ENCODE measurements at places on chromosomes 5 and 9.

- no peak for DNase-seq
Observed at GRCh38 chr5:137727623-137728022, 8.3 kb downstream of the KLHL3 start.

DNA sequence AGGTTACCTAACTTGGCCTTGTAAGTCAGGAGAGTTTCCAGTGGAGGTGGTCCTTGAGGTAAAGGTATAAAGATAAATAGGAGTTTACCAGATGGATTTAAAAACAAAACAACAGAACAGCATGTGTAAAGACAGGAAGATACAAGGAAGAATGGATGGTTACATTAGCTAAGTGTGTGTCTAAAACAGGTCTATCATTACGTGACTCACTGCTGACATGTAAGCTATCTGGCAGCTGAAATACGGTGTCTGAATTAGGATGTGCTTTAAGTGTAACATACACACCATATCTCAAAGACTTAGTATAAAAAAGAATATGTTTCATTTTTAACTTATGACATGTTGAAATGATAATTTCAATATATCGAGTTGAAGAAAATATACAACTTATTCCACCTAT lies 405.1 kb upstream of the ADAMTSL1 start:
- no peak for DNase-seq

DNA sequence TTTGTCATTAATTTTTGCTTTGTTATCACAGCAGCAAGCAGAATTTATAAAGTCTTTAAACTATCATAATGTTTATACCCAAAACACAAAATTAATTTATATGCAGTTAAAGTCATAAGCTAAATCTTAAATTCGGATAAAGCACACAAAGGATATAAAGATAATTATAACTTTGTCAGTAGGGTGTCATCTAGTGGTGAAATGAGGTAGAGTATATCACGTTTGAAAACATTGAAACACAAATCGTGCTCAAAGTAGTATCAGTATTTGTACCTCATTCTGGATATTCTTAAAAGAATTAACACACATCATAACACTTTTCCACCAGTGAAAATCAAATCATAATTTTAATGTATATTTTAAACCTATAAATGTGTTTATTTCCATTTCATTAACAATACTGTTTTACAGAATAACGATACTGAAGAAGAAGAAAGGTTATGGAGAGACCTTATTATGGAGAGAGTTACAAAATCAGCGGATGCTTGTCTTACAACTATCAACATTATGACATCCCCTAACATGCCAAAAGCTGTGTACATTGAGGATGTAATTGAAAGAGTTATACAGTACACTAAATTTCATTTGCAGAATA lies 129.5 kb downstream of the NIPBL start:
- no peak for DNase-seq

DNA sequence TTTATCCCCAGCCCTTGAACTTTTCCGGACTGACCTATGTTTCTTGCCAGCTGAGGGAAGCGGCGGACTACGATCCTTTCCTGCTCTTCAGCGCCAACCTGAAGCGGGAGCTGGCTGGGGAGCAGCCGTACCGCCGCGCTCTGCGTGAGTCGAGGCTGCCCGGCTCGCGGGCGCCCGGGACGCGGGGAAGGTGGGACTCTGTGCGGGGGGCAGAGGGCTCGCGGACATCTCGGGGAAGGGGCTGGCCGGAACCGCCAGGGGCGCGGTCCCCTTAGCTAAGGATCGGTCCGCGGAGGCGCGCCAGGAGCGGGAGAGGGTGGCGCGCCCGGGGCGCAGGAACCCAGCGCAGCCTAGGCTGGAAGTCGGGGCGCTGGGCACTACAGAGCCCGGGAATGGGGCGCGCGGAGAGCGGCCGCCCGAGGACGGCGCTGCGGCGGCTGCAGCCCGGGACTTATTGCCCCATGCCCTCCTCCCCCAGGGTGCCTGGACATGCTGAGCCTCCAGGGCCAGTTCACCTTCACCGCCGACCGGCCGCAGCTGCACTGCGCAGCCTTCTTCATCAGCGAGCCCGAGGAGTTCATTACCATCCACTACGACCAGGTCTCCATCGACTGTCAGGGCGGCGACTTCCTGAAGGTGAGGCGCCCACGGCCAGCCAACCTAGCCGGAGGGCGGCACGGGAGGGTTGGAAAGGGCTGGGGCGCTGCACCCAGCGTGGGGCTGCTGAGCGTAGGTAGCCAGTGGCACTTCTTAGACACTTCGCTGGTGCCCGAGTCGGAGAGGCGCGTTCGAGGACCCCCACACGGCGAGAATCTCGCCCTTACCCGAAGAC lies 922 bp downstream of the CRHBP start:
- no peak for DNase-seq

- DNase-seq: no peak
Observed at GRCh38 chr9:104386013-104386412, 118.0 kb upstream of the OR13F1 start.

DNA sequence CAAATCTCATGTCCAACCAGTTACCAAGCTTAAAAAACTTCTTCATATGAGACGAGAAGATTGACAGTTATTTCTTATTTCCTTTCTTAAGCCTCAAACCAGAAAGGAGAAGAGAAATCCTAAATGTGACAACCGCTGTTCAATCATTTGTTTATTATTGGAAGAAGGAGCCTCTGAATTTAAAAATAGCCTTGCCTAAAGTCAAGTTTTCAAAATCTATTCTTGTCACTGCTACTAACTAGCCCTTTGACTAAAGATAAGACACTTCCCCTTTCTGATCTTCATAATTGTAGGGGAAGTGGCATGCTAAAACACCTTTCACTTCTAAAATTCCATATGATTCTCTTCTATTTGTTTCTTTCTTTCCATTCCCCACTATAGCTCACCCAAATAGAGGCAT lies 106.2 kb upstream of the EMB start:
- no peak for DNase-seq
